Lung microvascular endothelial cell (primary cell): ENCODE measurements at places on chromosomes 12 and 14.
A peak's percentile ranks its signal among the peaks of the same experiment; 100 is the strongest.

DNA sequence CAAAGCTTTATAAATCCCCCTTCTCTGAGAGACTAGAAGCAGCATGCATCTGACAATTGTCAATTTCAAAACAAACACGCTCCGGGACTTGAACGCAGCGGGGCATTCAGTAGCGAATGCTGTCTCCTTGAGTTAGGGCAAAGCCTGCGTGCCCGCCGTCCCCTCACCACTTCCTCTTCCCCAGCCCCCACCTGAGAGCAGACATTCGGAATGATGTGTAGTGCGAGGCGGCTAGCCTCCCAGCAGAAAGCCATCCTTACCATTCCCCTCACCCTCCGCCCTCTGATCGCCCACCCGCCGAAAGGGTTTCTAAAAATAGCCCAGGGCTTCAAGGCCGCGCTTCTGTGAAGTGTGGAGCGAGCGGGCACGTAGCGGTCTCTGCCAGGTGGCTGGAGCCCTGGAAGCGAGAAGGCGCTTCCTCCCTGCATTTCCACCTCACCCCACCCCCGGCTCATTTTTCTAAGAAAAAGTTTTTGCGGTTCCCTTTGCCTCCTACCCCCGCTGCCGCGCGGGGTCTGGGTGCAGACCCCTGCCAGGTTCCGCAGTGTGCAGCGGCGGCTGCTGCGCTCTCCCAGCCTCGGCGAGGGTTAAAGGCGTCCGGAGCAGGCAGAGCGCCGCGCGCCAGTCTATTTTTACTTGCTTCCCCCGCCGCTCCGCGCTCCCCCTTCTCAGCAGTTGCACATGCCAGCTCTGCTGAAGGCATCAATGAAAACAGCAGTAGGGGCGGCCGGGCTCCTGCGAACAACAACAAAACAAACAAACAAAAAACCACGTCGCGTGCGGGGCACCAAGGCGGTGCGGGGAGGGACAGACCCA, 2.2 kb downstream of the PRMT8 start:
- DNase-seq, result no peak

GRCh38 chr14:104436741-104437701, 142.5 kb upstream of the C14orf180 start:
- DNase-seq, result no peak

DNA sequence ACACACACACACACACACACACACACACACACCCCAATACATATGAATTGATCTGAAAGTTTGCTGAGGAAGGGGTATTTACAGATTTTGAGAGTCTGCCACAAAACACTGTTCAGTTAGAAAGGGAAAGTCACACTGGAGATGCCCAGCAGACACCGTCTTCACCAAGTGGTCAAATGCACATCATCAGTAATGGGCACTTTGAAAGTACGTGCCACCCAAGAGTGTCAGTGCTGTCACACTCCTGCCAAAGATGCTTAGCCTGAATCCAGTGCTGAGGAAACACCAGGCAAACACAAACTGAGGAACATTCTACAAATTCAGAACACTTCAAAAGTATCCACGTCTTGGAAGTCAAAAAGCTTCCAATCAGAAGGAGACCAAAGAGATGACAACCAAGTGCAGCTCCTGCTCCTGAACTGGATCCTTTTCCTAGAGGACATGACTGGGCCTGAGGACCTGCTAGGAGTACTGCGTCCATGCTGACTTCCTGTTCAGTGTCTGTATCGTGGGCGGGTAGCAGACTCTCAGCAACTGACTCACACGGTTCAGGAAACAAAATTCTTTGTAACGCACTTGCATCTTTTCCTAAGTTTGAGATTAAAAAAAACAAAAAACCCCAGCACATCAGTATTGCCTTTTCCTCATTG, 18.6 kb downstream of the PSMC1 start:
- peak; percentile 95 for DNase-seq

GRCh38 chr12:107618106-107618505, 67.5 kb upstream of the PWP1 start:
- no peak for DNase-seq

DNA sequence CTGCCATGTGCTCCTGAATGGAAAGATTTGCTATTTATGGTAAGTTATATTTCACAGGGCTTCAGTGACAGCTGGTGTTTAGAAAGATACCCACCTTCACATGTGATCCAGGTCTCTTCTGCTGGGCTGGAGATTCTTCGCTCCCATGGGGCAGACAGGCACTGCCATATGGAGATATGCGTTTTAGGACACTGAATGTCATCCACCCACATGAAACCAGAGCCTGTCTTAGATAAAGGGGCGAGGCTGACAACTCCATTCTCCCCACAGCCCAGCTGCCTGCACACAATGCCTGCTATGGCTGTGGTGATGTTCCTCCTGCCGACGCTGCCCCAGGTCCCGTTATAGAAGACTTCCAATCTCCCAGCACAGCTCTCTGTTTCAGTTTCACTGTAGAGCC, 69.4 kb downstream of the ACSM4 start:
- DNase-seq, result no peak

DNA sequence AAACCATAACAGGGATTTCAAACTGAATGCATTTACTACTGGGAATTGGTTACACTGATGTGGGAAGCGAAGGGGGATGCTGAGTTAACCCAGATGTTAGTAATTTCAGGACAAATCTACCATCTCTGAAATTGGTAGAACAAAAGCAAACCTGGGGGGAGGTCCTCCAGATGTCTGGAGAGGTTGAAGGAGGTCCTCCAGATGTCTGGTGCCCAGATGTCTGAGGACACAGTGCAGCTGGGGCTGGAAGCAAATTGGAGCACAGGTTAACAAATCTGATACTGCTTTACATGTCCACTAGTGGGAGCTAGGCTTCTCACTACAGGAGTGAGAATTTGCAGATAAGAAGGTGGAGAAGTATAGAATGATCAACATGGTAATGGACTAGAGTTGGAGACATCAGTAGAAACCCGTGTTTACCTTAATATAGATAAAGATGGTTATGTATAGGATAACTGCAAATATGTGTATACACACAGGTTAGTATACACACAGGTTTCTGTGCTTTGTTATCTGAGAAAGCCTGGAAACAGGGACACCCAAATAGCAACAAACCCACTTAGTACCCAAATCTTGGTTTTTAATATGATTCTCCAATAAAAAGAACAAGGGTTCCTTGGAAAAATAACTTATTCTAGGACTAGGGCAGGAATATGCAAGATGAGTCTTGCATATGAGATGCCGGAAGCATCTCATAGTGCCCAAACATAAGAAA, 162.5 kb downstream of the C12orf50 start:
- DNase-seq, result peak; percentile 21

DNA sequence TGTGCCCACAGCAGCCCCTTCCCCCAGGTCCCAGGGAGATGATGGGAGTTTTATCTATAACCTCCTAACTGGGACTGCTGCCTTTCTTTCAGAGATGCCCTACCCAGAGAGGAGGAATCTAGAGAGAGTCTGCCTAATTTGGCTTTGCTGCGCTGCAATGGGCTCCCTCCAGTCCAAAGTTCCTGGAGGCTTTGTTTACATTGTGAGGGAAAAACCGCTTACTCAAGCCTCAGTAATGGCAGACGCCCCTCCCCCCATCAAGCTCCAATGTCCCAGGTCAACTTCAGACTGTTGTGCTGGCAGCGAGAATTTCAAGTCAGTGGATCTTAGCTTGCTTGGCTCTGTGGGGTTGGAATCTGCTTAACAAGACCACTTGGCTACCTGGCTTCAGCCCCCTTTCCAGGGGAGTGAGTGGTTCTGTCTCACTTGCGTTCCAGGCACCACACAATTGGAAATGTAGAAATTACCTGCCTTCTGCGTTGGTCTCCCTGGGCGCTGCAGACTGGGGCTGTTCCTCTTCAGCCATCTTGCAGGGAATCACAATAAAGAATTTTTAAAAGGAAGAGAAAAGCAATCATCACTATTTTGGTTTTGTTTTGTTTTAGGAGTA, 262.5 kb downstream of the FOXG1 start:
- DNase-seq, result no peak

DNA sequence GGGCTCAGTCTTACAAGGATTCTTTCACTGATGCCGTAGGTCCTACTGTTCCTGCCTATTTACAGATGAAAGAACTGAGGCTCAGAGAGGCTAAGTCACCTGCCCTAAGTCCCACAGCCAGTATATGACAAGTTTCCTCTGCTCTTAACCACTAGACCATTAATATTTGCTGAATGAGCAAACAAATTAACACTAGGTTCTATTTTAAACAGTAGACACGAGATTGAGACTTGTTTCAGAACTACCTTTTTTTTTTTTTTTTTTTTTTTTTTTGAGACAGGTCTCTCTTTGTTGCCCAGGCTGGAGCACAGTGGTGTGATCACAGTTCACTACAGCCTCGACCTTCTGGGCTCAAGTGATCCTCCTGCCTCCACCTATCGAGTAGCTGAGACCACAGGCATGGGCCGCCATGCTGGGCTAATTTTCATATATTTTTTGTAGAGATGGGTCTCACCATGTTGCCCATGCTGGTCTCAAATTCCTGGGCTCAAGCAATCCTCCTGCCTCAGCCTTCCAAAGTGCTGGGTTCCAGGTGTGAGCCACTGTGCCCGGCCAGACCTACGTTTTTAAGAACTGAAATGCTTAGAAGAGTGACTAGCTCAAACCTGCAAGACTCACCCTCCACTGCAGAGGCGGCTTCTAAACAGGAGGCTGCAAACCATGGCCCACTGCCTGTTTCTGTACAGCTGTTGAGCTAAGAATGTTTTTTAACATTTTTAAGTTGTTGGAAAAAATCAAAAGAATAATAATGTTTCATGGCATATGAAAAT, 12.9 kb downstream of the SYNE3 start:
- no peak for DNase-seq
